ENCODE measurements at places on chromosomes 6 and 20. TPM values are rescaled to one million over a fixed set of nuclear protein-coding genes. Genes with fewer than 3 reads are reported as not detected.

DNAH8 gene
- not detected for total RNA-seq

USP49 gene
- 2.9 TPM for total RNA-seq

TGM2 gene
- total RNA-seq: 253 TPM

SEMG1 gene
- not detected for total RNA-seq

SLC35F1 gene
- total RNA-seq: not detected

SHLD1 gene
- total RNA-seq: 4.5 TPM

All from HT-29 (cell line).